ENCODE measurements at places on chromosomes 5 and 9.

GRCh38 chr5:54272746-54273145 lies 37.6 kb downstream of the ARL15 start:
- DNase-seq = no peak

GRCh38 chr5:15105799-15106393 lies 234.3 kb upstream of the ANKH start:
- no peak for DNase-seq

- DNase-seq = no peak
Observed at GRCh38 chr9:34741628-34742027, 31.7 kb upstream of the CCL21 start.

- DNase-seq = no peak
Observed at GRCh38 chr5:3509290-3509689, 86.3 kb upstream of the IRX1 start.

- no peak for DNase-seq
Observed at GRCh38 chr9:113462781-113463286, 693 bp upstream of the RGS3 start.

GRCh38 chr5:7886849-7887475 lies 18.0 kb downstream of the MTRR start:
- DNase-seq = no peak

GRCh38 chr5:116091416-116091815 lies 6.6 kb downstream of the COMMD10 start:
- DNase-seq = no peak
